ENCODE measurements at places on chromosomes 13 and 19. TPM values are rescaled to one million over a fixed set of nuclear protein-coding genes. Genes with fewer than 3 reads are reported as not detected.

RGCC gene
- 56.1 TPM for total RNA-seq

- no peak overlapping the region for H3K27ac ChIP-seq
- no peaks in the 10 kb centered on the region for H3K36me3 ChIP-seq
- H3K4me1 ChIP-seq: no peaks in the 10 kb centered on the region
- no peaks in the 10 kb centered on the region for H3K27me3 ChIP-seq
- DNase-seq: no peak
- no peak overlapping the region for H3K4me3 ChIP-seq
These were observed 415.7 kb downstream of the DIAPH3 start for GRCh38 chr13:59748046-59748445.

GRCh38 chr13:111665691-111666095 lies 345.3 kb downstream of the TEX29 start:
- H3K4me3 ChIP-seq: no peak overlapping the region
- no peak overlapping the region for H3K27ac ChIP-seq
- H3K27me3 ChIP-seq: no peaks in the 10 kb centered on the region
- DNase-seq: no peak
- H3K36me3 ChIP-seq: no peaks in the 10 kb centered on the region

GRCh38 chr13:37914781-37915391 lies 45.3 kb upstream of the TRPC4 start:
- H3K36me3 ChIP-seq: no peaks in the 10 kb centered on the region
- H3K27me3 ChIP-seq: no peaks in the 10 kb centered on the region
- H3K4me3 ChIP-seq: no peak overlapping the region
- no peaks in the 10 kb centered on the region for H3K4me1 ChIP-seq
- no peak overlapping the region for H3K27ac ChIP-seq

DNA sequence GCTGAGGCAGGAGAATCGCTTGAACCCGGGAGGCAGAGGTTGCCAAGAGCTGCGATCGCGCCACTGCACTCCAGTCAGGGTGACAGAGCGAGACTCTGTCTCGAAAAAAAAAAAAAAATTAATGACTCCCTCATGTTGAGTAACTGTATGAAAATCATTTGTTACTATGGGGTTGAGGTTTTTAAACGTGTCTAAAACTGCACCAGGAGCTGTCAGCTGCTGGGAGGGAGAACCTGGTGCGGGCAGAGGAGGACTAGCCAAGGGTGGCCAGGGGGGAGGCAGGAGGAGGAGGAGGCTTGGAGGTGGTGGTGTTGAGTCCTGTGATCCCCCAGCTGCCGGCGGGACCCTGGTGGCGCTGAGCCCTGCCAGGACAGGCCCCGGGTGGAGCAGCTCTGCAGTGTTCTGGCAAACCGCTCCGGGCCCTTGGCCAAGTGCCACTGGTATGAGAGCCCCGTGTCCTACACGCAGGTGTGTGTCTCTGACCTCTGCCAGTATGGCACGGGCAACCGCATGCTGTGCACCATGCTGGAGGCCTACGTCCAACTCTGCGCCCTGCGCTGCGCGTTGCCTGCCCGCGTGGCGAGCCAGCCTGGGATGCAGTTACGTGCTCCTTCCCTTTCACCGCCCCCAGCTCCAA lies 17.1 kb upstream of the FXYD3 start:
- no peaks in the 10 kb centered on the region for H3K27me3 ChIP-seq
- H3K4me3 ChIP-seq: no peak overlapping the region
- H3K4me1 ChIP-seq: no peaks in the 10 kb centered on the region
- no peaks in the 10 kb centered on the region for H3K36me3 ChIP-seq

- no peak overlapping the region for H3K27ac ChIP-seq
- H3K4me1 ChIP-seq: no peaks in the 10 kb centered on the region
- no peak overlapping the region for H3K4me3 ChIP-seq
- no peak for DNase-seq
- H3K27me3 ChIP-seq: no peaks in the 10 kb centered on the region
These were observed 194.5 kb upstream of the UBL3 start for GRCh38 chr13:30044932-30045331.

GSX1 gene
- total RNA-seq: not detected

DNA sequence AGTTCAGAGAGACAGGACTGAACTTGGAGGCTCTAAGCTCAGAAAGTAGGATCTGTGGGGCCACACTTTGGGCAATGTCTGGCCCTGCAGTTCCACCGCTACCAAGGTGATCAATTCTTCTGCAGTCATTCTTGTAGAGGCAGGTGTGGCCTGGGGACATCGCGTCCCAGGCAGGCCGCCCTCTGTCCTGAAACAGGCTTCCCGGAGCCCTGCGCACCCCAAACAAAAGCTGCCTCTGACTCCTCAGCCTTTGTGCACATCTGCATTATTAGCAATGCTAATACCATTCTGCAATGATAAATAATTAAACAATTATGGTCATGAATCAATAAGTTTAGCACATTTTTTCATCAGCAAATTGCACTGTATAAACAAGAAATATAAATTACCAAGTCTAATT lies 160.2 kb downstream of the URI1 start:
- DNase-seq: no peak
- H3K27ac ChIP-seq: no peak overlapping the region
- H3K27me3 ChIP-seq: no peaks in the 10 kb centered on the region
- no peak overlapping the region for H3K4me3 ChIP-seq
- no peaks in the 10 kb centered on the region for H3K4me1 ChIP-seq

- no peaks in the 10 kb centered on the region for H3K27me3 ChIP-seq
- H3K36me3 ChIP-seq: peaks cover 55% of the 10 kb centered on the region
- H3K27ac ChIP-seq: no peak overlapping the region
- H3K4me3 ChIP-seq: no peak overlapping the region
- no peaks in the 10 kb centered on the region for H3K4me1 ChIP-seq
These were observed 111.0 kb upstream of the MCF2L start for GRCh38 chr13:112857914-112858490.

- no peak overlapping the region for H3K27ac ChIP-seq
- no peaks in the 10 kb centered on the region for H3K4me1 ChIP-seq
These were observed 85.3 kb downstream of the COG6 start for GRCh38 chr13:39740761-39741160.

DNA sequence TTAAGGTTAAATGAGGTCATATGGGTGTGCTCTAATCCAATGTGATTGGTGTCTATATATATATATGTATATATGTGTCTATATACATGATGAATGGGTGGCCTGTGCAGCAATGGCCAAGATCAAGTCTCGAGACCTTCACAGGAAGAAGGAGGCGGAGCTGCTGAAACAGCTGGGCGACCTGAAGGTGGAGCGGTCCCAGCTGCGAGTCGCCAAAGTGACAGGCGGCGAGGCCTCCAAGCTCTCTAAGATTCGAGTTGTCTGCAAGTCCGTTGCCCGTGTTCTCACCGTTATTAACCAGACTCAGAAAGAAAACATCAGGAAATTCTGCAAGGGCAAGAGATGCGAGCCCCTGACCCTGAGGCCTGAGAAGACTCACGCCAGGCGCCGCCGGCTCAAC lies 109.8 kb downstream of the EFNB2 start:
- DNase-seq: no peak
- H3K4me1 ChIP-seq: no peaks in the 10 kb centered on the region
- no peaks in the 10 kb centered on the region for H3K36me3 ChIP-seq
- no peak overlapping the region for H3K27ac ChIP-seq
- no peak overlapping the region for H3K4me3 ChIP-seq

GRCh38 chr13:30857018-30857417 lies 49.1 kb upstream of the MEDAG start:
- H3K36me3 ChIP-seq: no peaks in the 10 kb centered on the region
- no peaks in the 10 kb centered on the region for H3K4me1 ChIP-seq
- DNase-seq: no peak

- H3K4me1 ChIP-seq: no peaks in the 10 kb centered on the region
- no peaks in the 10 kb centered on the region for H3K36me3 ChIP-seq
- H3K27me3 ChIP-seq: no peaks in the 10 kb centered on the region
- H3K27ac ChIP-seq: no peak overlapping the region
- DNase-seq: no peak
These were observed 10.7 kb downstream of the NLRP8 start for GRCh38 chr19:55958356-55958755.

KLK14 gene
- total RNA-seq: not detected

ZNF841 gene
- 2.1 TPM for total RNA-seq

CA11 gene
- total RNA-seq: 3.5 TPM

DNA sequence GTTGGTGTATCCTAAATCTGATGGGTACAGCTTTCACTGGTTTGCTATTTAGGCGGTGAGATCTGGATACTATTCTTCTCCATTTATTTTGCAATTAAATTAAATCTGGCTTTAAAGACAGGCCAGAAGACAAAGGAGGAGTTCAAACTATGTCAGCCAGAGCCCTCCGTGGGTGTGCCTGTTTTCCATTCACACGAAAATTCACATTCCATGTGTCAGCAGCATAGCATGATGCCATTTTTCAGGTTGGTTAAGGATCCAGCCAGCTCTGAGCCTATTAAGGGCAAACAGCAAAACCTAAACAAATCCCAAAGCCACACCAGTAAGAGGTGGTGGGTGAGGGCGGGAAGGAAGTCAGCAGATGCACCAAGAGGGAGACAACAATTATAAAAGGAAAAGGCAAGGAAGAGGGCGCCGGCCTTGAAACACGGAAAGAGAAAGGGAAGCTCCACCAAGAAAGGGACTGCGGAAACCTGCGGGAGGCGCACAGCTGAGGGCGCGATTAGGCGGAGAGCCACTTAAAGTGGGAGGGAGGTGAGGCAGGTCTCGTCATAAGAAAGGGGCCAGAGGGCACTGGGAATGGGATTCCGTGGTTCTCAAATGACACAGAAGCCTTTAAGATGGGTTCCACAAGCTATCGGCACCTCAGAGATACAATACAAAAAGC lies 43.0 kb downstream of the CARS2 start:
- no peak overlapping the region for H3K27ac ChIP-seq
- H3K4me3 ChIP-seq: no peak overlapping the region
- DNase-seq: no peak
- no peaks in the 10 kb centered on the region for H3K27me3 ChIP-seq
- no peaks in the 10 kb centered on the region for H3K4me1 ChIP-seq
- peaks cover 71% of the 10 kb centered on the region for H3K36me3 ChIP-seq

Measured in gastrocnemius medialis (tissue), 4 donors.